ENCODE measurements at places on chromosomes 11 and 22.

DNA sequence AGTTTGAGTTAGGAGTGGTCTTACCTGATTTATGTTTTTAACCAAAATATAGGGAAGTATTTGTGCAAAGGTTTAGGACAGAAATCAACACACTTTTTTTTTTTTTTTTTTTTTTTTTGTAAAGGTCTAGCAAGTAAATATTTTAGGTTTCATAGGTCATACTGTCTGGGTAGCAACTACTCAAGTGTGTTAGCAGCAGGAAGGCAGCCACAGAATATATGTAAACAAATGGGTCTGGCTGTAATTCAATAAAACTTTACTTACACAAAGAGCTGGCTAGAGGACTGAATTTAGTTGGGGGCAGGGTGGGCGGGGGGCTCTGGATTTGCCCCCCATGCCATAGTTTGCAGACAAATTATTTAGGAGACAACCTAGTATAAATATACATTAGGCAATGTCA, 510.4 kb downstream of the NELL1 start:
- DNase-seq, result no peak

- no peak for DNase-seq
Observed at GRCh38 chr22:46583571-46583970, 36.6 kb upstream of the GRAMD4 start.

- DNase-seq, result no peak
Observed at GRCh38 chr11:20055312-20055711, 105.0 kb downstream of the DBX1 start.

GRCh38 chr11:77051511-77051910, 15.3 kb upstream of the CAPN5 start:
- no peak for DNase-seq

GRCh38 chr22:38866399-38867123, 5.5 kb downstream of the CBX6 start:
- no peak for DNase-seq

DNA sequence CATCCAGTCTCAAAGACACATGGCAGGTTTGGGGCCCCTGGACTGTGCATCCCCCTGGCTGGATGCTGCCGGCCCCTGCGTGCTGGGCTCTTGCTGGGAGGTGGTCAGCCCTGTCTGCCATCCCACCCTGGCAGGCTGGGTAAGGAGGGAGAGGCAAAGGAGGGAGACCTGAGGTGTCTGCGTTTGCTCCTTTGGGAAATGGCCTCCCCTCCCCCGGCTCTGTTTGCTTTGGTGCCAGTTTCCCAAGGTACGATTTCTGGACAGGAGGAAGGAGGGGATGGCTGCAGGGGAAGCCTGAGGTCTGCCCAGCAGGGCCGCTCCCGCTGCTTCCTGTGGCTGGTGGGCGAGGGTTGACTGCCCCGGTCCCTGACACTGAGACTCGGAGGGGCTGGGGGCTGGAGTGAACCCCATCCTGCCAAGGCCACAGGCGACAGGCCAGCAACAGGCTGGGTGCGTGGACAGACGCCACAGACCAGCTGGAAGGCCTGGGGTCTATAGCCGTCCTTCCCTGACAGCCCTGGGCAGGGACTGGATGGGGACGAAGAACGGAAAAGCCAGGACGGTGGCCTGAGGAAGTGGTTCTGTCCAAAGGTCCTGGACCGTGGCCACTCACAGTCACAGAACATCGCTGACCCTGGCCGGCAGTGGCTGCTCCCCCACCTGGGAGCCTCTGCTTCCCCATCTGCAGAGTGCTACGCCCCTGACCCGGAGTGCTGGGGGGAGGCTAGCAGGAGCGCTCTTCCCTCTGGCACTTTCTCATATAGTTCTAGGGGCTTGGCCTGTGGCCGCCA, 38.0 kb downstream of the OSBPL5 start:
- no peak for DNase-seq

GRCh38 chr11:76296731-76297542, 84.0 kb downstream of the THAP12 start:
- DNase-seq, result no peak

DNA sequence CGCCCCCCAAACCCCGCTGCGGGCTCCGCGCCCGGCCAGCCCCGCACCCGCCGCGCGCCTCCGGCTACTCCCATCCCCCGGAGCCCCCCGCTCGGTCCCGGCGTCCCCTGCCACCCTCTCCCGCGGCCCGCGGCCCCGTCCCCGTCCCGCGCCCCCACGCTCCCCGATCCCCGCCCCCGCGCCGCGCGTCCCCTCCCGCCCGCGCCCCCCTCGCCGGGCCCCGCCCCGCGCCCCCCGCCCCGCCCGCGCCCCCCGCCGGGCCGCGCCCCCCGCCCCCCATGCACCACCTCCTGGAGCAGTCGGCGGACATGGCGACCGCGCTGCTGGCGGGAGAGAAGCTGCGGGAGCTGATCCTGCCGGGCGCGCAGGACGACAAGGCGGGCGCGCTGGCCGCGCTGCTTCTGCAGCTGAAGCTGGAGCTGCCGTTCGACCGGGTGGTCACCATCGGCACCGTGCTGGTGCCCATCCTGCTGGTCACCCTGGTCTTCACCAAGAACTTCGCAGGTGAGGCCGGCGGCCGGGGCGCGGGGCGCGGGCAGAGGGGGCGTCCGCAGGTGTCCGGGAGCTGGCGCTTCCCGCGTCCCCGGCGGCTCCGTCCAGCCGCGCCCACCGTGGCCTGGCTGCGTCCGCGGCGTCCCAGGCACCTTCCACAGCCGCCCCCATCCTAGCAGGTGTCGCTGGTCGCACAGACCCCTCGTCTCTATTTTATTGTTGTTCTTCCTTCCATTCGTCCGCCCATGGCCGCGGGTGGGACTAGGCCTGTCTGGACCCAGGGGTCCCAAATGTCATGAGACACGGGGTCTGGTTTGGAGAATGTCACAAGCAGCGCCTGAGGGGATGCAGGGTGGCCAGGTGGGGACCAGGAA, at the start of gene PANX2:
Gene PANX2, plus strand, starts transcription at position 279 of the 866 bp plus-strand sequence. Its CDS starts 0 bp downstream, at position 279.
- DNase-seq, result no peak

- DNase-seq, result no peak
Observed at GRCh38 chr22:34702279-34702678, 363.7 kb upstream of the ISX start.

DNA sequence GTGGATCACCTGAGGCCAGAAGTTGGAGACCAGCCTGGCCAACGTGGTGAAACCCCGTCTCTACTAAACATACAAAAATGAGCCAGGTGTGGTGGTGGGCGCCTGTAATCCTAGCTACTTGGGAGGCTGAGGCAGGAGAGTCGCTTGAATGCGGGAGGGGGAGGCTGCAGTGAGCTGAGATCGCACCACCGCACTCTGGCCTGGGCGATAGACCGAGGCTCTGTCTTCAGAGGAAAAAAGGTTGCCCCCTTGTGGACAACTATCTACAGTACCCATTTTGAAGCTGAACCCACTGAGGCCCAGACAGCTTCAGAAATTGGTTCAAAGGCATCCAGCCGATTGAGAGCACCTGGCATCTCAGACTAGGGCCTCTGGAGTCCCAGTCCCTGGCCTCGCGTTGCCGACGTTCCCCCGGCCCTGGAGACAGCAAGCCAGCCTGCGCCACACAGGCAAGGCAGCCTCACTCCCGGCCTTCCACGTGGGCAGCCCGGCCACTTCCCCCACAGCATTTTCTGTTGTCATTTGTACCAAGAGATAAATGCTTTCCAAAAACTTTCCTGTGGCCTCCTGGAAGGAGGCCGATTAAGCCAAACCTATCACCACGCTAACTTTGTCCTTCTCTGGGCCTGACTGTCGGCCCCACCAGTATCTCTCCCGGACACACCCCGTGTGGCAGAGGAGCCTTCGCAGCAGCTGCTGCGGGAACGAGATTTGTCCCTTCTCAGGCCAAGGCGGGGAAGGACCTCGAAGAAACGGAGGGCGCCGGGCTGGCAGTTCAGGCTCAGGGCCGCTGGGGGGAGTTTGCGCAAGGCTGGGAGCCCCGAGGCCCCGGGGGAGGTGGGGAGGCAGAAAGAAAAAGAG, 82.8 kb downstream of the FLI1 start:
- no peak for DNase-seq

GRCh38 chr11:72721689-72722049, 30.5 kb downstream of the ARAP1 start:
- no peak for DNase-seq

DNA sequence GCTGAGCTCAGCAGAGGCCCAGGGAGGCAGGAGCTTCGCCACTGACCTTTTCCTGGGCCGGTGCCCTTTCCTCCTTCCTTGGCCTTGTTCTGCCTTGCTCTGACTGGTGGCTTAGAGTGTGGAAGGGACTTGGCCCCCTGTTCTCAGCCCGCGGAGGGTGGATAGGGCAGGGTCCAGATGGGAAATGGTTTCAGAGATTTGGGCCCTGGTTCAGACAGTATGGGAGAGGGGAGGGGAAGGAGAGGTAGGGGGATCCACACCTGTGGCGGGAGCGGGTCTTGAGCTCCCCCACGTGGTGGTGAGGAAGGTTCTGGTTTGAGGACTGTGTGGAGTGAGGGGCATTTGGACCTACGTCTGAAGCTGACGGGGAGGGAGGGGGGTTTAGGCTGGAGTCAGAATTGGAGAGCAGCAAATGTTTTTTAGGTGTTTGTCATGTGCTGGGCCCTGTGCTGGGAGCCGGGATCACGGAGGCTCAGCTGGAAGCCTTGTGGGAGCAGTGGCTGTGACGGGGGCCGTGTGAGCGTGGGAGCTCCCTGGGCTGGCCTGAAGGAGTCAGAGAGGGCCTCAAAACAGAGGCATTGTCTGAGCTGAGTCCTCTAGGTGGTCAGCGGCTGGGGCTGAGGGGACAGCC, 27.2 kb downstream of the SHANK3 start:
- no peak for DNase-seq

DNA sequence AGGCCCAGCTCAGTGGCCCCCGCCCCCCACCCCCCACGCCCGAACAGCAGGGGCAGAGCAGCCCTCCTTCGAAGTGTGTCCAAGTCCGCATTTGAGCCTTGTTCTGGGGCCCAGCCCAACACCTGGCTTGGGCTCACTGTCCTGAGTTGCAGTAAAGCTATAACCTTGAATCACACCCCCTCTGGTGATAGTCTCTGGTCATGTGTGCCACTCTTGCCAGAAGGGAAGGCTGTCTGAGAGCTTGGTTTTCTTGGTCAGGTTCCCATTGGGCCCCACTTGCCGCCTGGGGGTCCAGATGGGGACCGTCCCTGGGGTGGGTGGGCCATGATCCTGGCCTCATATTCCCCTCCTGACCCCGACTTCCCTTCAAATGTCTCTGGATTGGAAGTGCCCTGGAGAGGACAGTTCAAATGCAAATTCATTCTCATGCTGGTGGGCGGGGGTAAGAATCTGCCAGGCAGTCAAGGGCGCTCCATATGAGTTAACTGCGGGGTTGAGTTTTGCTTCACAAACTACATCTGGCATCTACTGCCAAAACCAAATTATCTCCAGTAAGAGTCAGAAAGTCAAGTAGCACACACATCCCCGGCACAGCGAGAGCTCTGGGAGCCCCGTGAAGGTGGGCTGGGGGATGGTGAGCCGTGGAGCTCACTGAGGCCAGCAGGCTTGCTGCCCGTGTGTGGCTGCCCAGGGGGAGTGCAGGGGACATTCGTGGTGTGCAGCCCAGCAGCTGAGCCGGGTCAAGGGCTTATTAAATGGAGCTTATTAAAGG, 35.7 kb downstream of the B3GAT1 start:
- DNase-seq, result no peak

GRCh38 chr22:17192186-17192585, 27.0 kb downstream of the ADA2 start:
- no peak for DNase-seq

GRCh38 chr22:39327995-39328754, 8.8 kb upstream of the RPL3 start:
- DNase-seq, result no peak

DNA sequence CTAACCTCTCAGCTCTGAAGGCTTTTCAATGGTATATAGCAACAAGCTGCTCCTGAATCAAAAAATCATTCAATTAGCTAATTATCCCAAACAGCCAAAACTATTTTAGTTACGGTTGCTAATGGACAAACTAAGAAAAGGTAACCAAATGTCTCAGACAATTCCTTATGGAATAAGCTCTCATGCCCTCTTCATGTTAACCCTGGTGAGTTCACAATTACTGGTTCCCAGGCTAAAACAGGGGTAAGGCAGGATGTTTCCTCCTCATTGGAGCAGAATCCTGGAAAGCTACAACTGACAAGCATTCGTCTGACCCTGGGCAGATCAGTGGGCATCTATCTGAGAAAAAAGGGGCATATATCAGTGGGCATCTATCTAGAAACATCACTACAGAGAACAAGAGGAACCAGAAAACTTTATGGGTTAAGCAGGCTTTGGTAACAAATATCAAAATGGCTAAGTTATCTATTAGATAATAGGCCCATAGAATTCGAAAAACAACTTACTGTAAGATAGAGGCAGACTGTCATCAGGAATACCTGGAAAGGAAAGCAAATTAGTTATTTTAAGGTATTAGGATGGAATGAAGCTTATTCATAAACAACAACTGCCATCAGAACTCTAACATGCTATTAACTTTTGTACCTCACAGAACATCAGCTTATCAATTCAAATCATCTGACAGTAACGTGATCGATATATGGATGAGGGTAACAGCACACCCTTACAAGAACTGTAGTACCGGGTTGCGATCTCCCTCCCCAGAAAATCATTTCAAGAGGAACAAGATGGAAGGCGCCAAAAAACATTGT, 14.8 kb upstream of the WDR74 start:
- DNase-seq, result no peak

GRCh38 chr22:30260682-30261081, 6.0 kb downstream of the OSM start:
- DNase-seq, result no peak

GRCh38 chr11:89405629-89406028, 85.5 kb downstream of the NOX4 start:
- no peak for DNase-seq

GRCh38 chr11:35619116-35619854, 1.0 kb downstream of the FJX1 start:
- no peak for DNase-seq

DNA sequence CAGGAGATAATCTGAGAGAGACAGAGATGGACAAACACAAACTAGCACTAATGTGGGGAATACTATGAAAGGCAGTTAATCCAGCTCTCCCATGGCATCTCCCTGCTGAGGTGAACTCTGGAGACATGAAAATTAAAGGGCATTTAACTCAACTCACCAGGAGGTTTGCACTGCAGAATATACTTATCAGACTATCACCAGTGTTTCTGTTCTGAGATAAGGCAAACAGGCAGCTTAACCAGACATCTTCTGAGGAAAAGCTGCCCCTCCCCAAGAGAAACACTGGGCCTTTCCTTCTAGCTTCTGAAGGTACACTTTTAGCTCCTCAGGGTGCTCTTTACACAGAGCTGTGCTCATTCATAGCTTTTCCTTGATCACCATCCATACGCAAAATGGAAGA, 85.5 kb downstream of the AMBRA1 start:
- DNase-seq, result no peak

GRCh38 chr11:61297746-61298145, 2.6 kb upstream of the VWCE start:
- DNase-seq, result no peak

GRCh38 chr11:26777372-26777808, 55.5 kb upstream of the SLC5A12 start:
- no peak for DNase-seq

DNA sequence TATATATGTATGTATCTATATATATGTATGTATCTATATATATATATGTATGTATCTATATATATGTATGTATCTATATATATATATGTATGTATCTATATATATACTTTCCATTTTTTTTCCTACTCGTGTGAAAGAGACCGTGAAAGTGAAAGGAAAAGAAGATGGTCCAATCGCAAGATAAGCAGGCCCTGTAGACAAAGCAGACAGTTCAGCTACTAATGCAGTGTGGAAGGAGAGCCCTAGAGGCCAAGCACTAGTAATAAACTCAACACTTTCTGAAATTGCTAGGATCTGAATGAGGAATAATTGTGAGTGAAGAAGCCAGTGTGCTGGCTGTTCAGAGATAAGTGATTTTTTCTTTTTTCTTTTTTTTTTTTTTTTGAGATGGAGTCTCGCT, 47.2 kb downstream of the MCHR1 start:
- DNase-seq, result no peak
